ENCODE measurements at places on chromosomes 11 and 22. TPM values are rescaled to one million over a fixed set of nuclear protein-coding genes. Genes with fewer than 3 reads are reported as not detected.

DNA sequence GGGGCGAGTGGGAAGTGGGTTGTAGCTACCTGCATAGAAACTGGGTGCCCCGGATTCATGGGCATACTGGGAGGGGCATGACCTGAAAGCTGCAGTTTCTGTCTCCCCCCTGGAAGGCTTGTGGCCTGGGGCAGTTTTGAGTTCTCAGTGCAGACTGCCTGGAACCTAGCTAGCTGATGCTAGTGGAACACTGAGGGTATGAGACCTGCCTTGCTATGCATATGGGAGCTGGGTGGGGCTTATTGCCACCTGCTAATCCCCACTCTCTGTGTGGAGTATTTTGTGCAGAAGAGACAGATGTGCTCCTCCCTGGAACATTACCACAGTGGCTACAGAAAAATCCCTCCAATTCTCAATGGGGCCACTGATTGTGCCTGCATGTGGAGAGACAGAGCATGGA is 11.7 kb upstream of the OR56B4 start:
- no peaks in the 10 kb centered on the region for H3K4me1 ChIP-seq
- no peak for DNase-seq
- no peak overlapping the region for H3K4me3 ChIP-seq
- no peaks in the 10 kb centered on the region for H3K27me3 ChIP-seq
- H3K36me3 ChIP-seq = no peaks in the 10 kb centered on the region
- H3K27ac ChIP-seq = no peak overlapping the region

DNA sequence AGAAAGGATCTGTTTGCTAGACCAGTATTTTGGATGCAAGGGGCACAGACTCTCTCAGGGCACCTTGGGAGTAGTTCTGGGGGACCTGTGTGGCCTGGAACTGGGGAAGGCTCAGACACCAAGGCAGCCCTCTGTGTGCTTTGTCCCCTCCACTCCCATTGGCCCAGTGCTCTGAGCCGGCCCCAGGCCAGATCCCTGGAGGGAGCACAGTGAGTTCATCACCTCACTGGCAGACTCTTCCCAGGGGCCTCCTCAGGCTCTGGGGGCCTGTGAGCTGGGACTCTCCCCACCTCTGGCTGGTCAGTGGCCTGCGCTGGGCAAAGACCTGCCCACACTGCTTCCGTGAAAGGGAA is 51.7 kb downstream of the CHRDL2 start:
- H3K4me1 ChIP-seq = peaks cover 20% of the 10 kb centered on the region
- H3K4me3 ChIP-seq = no peak overlapping the region
- H3K27me3 ChIP-seq = no peaks in the 10 kb centered on the region
- H3K36me3 ChIP-seq = no peaks in the 10 kb centered on the region
- DNase-seq = peak; percentile 4
- H3K27ac ChIP-seq = no peak overlapping the region

DNA sequence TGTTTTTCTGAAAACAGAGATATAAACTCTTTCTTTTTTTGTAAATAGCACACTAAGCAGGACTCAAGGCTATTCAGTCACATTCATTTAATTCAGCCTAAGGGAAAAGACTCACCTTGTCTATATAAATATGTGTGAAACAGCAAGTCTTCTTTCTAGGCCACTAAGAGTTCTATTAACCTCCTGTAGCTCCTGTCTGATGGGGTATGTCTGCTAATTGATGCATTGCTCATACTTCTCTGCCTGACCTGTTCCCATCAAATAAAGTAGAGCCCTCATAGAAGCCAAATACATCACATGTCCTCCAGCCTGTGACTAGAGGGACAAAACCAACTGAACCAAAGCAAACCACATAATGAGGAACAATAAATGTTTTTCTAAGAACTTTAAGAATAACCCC is 68.2 kb downstream of the MSANTD4 start:
- no peak overlapping the region for H3K4me3 ChIP-seq
- H3K36me3 ChIP-seq = no peaks in the 10 kb centered on the region
- H3K27ac ChIP-seq = no peak overlapping the region
- no peaks in the 10 kb centered on the region for H3K4me1 ChIP-seq
- H3K27me3 ChIP-seq = no peaks in the 10 kb centered on the region
- DNase-seq = no peak

DNA sequence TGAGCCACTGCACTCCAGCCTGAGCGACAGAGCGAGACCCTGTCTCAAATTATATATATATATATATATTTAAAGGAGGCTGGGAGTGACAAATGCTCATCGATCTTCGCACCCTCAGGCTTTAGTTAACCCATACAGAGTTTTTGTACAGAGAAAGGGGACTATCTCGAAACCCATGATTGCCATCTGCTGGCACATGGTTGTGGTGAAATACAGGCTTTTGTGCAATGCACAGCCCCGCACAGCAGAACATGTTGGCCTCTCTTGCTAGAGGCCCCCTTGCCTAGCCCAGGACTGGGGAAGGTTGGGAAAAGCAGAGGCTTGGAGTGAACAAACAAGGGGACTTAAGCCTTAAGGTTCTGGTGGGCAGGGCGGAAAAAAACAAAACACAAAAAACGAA is 3.6 kb downstream of the MYBPC3 start:
- no peaks in the 10 kb centered on the region for H3K27me3 ChIP-seq
- peak overlapping the region; percentile 64 for H3K4me3 ChIP-seq
- DNase-seq = no peak
- H3K27ac ChIP-seq = no peak overlapping the region
- no peaks in the 10 kb centered on the region for H3K36me3 ChIP-seq

Gene OR10A3
- total RNA-seq = not detected

DNA sequence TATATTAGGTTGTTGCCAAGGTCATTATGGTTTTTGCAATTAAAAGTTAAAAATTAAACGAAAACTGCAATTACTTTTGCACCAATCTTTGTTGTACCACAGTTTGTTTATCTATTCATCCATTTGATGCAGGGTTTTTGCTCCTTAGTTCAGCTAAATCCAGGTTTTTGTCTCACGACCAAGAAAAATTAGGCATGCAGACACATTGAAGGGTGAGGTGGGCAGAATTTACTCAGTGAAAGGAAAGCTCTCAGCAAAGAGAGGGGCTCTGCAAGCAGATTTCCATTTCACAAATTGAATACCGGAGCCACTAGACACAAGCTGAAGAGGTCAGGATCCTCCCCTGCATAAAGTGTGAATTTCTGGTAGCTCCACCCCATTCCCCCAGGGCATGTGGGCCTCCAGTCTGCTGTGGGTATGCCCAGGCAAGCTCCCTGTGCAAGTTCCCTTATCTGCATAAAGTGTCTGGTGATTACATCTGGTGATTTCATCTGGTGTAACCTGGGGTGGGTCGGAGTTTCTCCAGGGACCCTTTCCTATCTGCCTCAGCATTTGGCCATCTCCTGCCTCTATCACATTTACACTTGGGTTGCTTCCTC is 33.3 kb downstream of the APOL6 start:
- no peak overlapping the region for H3K27ac ChIP-seq
- H3K36me3 ChIP-seq = no peaks in the 10 kb centered on the region
- DNase-seq = no peak
- no peak overlapping the region for H3K4me3 ChIP-seq

DNA sequence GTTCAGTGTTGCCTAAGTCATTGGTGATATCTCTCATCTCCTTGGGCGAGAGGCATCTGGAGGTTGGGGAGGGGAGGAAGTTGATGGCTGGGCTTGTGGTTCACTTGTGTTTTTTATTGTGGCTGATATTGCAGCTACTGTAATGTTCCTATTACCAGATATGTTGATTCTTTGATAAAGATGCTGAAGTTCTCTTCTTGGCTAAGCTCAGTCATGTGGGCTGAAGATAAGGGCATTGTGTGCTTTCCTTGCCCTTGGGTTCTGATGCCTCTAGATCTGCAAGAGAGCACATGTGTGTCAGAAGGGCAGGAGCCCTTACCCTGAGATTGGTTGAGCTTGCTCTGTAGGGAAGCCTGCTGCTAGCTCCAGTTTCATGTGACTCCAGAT is 12.0 kb downstream of the STX3 start:
- peak overlapping the region; percentile 47 for H3K27ac ChIP-seq
- no peaks in the 10 kb centered on the region for H3K36me3 ChIP-seq
- no peak overlapping the region for H3K4me3 ChIP-seq
- no peak for DNase-seq
- no peaks in the 10 kb centered on the region for H3K27me3 ChIP-seq

Gene OR52A5
- not detected for total RNA-seq

Gene TMEM121B
- 3.3 TPM for total RNA-seq

- H3K27ac ChIP-seq = no peak overlapping the region
- H3K4me3 ChIP-seq = no peak overlapping the region
- H3K36me3 ChIP-seq = no peaks in the 10 kb centered on the region
- no peak for DNase-seq
- H3K27me3 ChIP-seq = no peaks in the 10 kb centered on the region
These were observed 14.1 kb upstream of the KIAA0930 start for GRCh38 chr22:45254789-45255278.

DNA sequence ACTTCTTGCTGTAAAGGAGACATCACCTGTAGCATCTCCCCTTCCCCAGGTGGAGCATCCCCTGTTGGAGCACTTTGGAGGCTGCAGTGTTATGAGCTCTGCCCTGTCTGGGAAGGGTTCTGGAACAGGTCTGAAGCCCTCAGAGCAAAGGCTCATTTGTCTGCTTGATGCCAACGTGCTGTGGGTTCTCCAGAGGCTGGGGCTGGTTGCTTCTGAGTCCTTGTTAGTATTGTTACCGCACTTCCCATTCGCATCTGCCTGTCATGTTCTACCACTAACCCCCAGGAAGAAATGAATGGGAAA is 73.1 kb downstream of the PACS1 start:
- no peak overlapping the region for H3K27ac ChIP-seq
- DNase-seq = no peak
- H3K4me1 ChIP-seq = peaks cover 7% of the 10 kb centered on the region
- H3K4me3 ChIP-seq = no peak overlapping the region
- H3K27me3 ChIP-seq = no peaks in the 10 kb centered on the region

GRCh38 chr11:128796270-128796669 is 70.8 kb downstream of the KCNJ1 start:
- H3K4me3 ChIP-seq = no peak overlapping the region
- H3K36me3 ChIP-seq = peaks cover 86% of the 10 kb centered on the region
- no peak overlapping the region for H3K27ac ChIP-seq
- H3K27me3 ChIP-seq = no peaks in the 10 kb centered on the region
- DNase-seq = no peak

Gene APOBEC3H
- not detected for total RNA-seq

DNA sequence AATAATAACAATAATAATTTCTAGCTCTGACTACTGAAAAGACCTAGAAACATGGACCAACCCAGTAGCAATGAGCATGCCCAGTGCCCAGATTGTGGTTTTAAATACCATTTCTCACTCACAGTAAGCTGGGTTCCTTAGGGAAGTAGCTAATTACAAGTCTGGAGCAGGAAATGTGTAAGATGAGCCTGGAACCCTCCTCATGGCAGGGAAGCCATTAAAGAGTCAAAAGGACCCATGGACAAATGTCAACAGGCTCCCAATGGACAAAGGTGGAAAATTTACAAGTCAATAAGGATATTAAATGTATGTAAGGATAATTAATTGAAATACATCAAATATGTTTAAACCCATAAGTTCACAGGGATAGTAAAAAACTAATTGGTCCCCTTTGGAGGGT is 10.6 kb upstream of the CSNK2A3 start:
- no peak for DNase-seq
- H3K27me3 ChIP-seq = no peaks in the 10 kb centered on the region

Gene SLC37A2
- 3.0 TPM for total RNA-seq

DNA sequence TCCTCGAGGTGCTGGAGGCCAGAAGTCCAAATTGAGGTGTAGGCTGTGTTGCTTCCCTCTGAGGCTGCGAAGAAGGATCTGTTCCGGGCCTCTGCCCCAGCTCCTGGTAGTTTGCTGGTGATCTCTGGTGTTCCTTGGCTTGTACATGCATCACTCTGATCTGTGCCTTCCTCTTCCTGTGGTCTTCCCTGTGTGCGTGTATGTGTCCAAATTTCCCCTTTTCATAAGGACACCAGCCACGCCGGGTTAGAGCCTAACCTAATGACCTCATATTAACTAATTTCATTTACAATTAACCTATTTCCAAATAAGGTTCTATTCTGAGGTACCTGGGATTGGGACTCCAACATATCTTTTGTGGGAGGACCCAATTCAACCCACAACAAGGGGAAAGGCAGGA is 21.5 kb downstream of the RIBC2 start:
- H3K27ac ChIP-seq = peak overlapping the region; percentile 73
- DNase-seq = no peak
- H3K36me3 ChIP-seq = no peaks in the 10 kb centered on the region
- peaks cover 3% of the 10 kb centered on the region for H3K27me3 ChIP-seq

Gene CHRDL2
- 1.6 TPM for total RNA-seq

Gene TRIM49D1
- not detected for total RNA-seq

GRCh38 chr11:120401506-120401905 is 65.3 kb downstream of the ARHGEF12 start:
- H3K27ac ChIP-seq = peak overlapping the region; percentile 57
- H3K27me3 ChIP-seq = no peaks in the 10 kb centered on the region
- no peaks in the 10 kb centered on the region for H3K36me3 ChIP-seq
- peaks cover 87% of the 10 kb centered on the region for H3K4me1 ChIP-seq
- no peak for DNase-seq

Gene MMP1
- total RNA-seq = not detected

GRCh38 chr11:17351510-17352176 is at the start of gene NCR3LG1:
Gene NCR3LG1, plus strand, starts transcription at chr11:17351800. Its CDS starts 170 bp downstream, at chr11:17351970.
- H3K27me3 ChIP-seq = peaks cover 4% of the 10 kb centered on the region
- peak within 1 kb of the TSS; percentile 74 for H3K4me3 ChIP-seq
- peak; percentile 44 for DNase-seq
- H3K27ac ChIP-seq = peak within 1 kb of the TSS; percentile 35

Gene CEND1
- total RNA-seq = 0.53 TPM

DNA sequence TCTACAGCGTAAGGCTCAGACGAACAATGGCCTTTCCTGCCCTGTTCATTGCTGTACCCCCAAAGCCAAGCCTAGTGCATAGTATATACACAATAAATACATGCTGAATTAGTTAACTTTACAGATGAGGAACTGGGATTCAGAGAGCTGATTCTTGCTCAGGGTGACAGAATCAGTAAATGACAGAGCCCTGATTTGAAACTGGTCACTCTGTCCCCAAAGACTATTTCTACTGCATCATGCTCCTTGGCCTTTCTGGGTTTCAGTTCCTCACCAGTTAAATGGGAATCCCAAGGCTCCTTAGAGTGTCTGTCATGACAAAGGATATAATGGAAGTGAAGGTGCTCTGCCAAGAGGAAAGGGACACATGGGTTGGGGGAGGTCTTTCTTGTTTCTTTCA is 50.5 kb upstream of the TSKU start:
- H3K36me3 ChIP-seq = no peaks in the 10 kb centered on the region
- peaks cover 3% of the 10 kb centered on the region for H3K27me3 ChIP-seq
- H3K27ac ChIP-seq = no peak overlapping the region
- no peak for DNase-seq
- H3K4me1 ChIP-seq = no peaks in the 10 kb centered on the region
- no peak overlapping the region for H3K4me3 ChIP-seq

GRCh38 chr11:134701564-134702165 is 289.6 kb upstream of the B3GAT1 start:
- peaks cover 21% of the 10 kb centered on the region for H3K27me3 ChIP-seq
- H3K4me3 ChIP-seq = no peak overlapping the region
- H3K27ac ChIP-seq = no peak overlapping the region
- no peak for DNase-seq
- no peaks in the 10 kb centered on the region for H3K4me1 ChIP-seq

DNA sequence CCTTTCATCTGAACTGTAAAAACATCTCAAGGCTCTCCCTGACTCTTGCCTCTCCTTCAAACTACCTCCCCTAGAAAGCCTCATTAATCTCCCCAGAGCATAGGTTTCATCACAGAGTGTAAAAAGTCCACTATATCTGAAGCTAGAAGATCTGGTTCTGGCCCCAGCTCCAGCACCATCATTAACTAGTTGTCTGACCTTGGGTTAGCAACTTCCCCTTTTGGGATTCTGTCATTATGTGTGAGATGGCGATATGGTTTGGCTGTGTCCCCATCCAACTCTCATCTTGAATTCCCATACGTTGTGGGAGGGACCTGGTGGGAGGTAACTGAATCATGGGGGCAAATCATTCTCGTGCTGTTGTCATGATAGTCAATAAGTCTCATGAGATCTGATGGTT is 97.3 kb downstream of the KCNC1 start:
- no peaks in the 10 kb centered on the region for H3K36me3 ChIP-seq
- H3K27ac ChIP-seq = no peak overlapping the region
- H3K27me3 ChIP-seq = no peaks in the 10 kb centered on the region
- peaks cover 15% of the 10 kb centered on the region for H3K4me1 ChIP-seq
- no peak for DNase-seq

All from heart right ventricle (tissue), 16 donors.